MV-4-11 (cell line): ENCODE measurements at places on chromosomes 2 and 18.

DNA sequence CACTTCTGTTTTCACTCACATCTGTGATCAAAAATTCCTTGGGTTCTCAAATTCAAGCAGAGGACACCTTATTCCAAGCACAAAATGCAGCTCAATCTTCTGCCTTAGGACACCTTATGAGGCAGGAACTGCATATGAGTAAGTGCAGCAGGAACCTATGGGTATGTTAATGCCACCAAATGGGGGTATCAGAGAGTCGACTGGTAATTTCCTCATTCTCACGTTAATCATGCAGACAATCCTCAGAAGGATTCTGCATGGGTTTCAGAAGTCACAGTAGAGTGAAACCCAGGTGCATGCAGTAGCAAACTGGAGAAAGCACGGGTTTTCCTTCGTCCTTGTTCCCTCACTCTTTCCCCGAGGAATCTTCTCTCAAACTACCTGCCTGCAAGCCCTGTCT is 452.8 kb downstream of the CBLN2 start:
- DNase-seq, result no peak

DNA sequence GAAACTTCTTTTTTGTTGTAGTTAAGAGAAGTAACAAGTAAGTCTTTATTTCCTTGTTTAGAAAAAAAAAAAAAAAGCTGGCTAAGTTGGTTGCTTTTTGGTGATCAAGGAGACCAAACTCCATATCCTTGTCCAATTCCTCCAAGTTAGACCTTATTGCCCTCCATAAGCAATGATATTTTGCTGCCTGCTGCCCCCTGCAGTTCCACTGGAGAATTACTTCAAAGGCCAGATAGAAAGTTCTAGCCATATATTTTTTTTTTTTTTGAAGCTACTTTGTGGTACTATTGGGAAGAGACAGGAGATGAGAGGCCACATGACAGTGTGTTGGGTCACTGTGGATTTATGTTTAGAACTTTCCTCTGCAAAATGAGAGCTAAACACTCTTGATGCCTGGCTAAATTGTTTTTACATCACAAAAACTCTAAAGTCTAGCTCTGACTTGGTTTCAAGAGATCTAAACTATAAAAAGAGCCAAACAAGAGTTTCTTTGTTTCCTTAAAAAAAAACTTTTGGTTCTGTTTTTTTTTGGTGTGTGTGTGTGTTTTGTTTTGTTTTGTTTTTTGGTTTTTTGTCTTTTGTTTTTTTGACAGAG is 80.7 kb upstream of the RASGRP3 start:
- peak; percentile 66 for DNase-seq

- DNase-seq, result peak; percentile 48
These were observed 80.2 kb upstream of the PKDCC start for GRCh38 chr2:41967476-41968181.

DNA sequence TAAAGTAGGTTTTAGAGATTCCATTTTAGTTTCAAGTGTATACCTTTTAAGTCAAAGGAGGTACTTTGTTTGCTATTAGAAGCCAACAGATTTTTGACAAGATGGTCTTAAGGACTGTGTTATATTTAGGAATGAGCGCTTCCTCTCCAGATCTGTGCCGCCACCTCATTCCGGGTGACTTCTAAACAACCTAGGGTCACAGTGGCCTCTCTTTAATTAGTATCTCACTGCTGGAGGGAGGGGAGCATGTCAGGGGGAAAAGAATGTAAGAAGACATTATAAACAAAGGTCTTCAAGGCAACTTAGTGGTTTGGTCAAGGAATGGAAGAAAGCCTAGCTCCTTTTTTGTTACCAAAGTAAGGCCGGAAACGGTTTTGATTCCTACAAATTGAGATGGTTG is 67.0 kb downstream of the RBMS1 start:
- DNase-seq, result no peak

- no peak for DNase-seq
These were observed 8.9 kb upstream of the ANKRD29 start for GRCh38 chr18:23671564-23671963.

DNA sequence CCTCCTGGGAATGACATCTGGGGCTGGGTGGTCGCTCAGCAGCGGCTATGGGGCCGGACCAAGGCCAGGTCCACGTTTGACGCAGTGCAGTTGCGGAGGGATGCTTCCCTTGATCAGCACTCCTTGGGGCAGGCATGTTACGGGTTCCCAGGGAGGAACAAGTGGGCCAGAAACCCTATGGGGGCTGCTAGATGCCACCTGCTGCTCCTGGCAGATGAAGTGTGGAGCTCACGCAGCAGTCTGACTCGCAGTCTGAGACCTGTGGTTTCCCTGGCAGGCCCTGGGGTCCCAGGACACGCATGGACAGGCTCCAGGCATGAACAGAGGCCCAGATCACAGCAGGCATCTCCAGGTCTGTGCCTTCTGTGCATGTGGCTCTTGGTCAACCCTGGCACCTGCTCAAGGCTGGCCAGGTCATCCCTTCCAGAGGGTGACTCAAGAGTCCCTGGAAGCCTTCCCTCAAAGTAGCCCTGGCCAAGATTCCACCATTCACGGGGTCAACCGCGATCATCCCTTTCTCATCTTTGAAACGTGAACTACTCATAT is 20.0 kb downstream of the KCNF1 start:
- DNase-seq, result no peak

- no peak for DNase-seq
These were observed 25.5 kb downstream of the CYRIA start for GRCh38 chr2:16640001-16640700.

DNA sequence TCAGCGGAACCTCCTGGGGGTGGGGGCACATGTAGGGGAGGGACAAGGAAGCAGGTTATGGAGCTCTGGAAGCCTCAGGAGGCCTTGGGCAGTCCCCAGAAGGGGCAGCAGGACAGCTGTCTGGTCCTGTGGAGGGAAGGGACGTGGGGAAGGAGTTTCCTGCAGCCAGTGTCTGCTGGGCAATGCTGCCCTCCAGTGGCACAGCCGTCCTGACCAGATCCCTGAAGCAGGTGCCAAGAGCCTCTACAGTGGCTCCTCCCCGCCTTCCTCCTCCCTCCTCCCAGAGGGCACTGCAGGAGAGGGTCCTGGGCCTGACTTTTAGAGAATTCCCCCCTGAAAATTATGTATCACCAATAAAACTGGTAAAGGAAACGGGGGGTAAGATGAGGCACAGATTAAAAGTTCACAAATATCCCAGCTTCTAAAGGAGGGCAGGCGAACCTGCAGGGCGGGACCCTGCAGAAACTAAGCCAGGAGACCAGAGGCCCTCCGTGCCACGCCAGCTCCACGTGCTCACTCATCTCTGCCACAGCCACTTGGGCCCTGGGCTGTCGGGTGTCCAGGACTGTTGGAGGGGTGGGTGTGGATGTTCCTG is 258.5 kb downstream of the TWIST2 start:
- no peak for DNase-seq

GRCh38 chr2:108701208-108701607 is 18.1 kb upstream of the RANBP2 start:
- no peak for DNase-seq

DNA sequence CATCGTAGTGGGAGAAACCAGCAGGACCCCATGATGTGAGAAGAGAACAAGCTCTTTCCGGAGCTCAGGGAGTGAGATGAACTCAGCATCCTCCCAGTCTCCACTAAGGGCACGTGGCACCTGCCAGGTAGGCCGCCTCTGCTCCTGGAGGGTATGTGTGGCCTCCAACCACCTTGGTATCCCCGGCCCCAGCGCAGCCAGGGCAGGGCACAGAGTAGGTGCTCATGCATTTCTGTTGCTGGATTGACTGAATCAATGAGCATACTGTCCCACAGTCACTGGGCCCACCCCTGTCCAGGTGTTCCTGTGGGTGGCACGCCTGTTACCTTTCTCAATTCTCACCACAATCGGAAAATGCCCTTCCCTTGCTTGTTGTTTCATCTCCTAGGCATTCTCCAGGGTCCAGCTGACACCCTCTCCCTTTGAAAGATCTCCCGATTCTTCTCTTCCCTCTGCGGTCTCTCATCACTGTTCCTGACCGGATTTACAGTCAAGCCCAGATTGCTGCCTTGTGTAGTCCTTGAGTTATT is 138.5 kb upstream of the SMAD2 start:
- no peak for DNase-seq

DNA sequence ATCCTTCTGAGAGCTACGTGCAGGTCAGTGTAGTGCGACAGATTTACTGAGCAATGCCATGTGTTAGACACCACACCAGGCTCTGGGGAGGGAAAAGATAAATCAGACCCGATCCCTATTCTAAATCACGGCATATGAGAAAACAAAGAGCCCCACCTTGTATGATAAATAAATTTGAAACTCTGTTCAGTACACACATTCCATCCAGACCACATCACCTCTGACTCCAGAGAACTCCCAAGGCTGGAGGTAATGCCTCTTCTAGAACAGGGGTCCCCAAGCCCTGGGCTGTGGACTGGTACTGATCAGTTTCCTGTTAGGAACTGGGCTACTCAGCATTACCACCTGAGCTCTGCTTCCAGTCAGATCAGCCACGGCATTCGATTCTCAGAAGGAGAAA is 77.3 kb downstream of the QPCT start:
- no peak for DNase-seq

- no peak for DNase-seq
These were observed 531.2 kb upstream of the VRK2 start for GRCh38 chr2:57515366-57515765.

DNA sequence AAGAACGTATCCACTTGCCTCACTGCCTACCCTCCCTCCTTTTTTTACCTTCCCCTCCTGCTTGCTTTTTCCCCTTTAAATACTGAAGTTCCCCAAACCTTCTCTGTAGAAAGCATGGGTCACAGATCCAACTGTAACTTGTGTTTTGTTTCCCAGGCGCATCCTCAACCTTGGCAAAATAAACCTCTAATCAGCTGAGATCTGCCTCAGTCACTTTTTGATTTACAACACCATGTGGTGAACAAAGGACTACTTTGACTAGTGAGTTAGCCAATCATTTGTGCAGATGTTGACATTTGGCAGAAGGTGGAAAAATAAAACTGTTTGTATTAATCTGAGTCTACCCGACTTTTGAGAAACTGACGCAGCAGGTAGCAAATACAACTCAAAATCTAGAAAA is 23.3 kb upstream of the MCM6 start:
- no peak for DNase-seq

- DNase-seq, result no peak
These were observed at the start of gene EFEMP1 for GRCh38 chr2:55923091-55923981. Gene EFEMP1, minus strand, starts transcription at chr2:55923782. Its CDS starts 1,342 bp downstream, at chr2:55922440.

DNA sequence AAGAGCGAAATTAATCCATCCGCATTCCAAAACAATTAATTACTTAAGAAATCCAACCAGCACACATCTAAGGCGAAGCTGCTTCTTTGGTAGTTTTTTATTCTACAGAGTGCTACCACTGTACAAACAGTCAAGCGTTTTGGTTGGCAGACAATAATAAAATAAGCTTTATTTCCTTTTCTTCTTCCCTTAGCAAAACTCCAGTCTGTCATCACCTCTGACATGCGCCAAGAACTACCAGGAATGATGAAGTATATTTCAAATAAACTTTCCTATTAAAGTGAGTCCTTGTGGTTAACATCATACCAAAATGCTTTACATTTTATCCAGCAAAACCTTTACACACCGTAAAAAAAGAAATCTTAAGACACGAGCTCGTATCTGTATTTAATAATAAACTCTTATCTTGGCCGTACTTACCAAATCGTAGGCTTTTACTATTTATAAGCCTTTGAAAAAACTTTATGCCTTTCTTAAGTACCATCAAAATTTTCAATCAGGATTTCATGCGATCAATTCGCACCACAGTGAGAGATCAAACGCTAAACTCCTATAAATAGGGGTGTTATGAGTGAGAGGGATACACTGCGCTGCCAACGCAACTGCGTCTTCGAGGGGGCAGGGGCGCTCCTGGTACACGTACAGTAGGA is 1.3 kb downstream of the ATL2 start:
- DNase-seq, result no peak

GRCh38 chr2:17709897-17710296 is 43.7 kb downstream of the SMC6 start:
- no peak for DNase-seq

GRCh38 chr2:201781557-201782051 is 871 bp upstream of the ALS2 start:
- peak; percentile 38 for DNase-seq

DNA sequence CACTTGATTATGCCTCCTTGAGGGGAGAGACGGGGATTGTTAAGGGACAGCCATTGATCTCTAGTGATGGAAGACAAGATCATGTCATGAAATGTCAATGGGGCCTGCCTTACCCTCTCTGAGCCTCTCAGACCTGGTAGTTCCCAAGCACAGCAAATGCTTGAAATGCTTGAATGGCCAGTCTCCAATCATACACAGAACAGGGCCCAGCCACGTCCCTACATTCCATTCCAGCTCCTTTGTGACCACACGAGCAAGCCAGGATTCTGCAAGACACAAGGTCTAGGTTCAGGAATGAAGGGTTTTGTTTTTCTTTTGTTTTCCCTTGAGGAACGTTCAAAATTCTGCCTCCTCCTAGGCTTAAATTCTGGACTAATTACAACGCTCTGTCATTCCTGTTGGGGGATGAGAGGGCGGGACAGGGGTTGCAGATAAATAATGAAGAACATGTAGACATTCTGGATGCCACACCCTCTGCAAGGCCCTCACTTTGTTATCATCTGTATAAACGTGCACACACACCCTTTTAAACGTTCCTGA is 98.1 kb upstream of the YPEL5 start:
- DNase-seq, result no peak

- no peak for DNase-seq
These were observed 124.1 kb upstream of the NOSTRIN start for GRCh38 chr2:168678153-168678853.

- DNase-seq, result no peak
These were observed 101.9 kb downstream of the TWIST2 start for GRCh38 chr2:238949710-238950345.

- no peak for DNase-seq
These were observed 21.1 kb downstream of the TET3 start for GRCh38 chr2:74005786-74006185.

- DNase-seq, result no peak
These were observed 47.7 kb downstream of the FN1 start for GRCh38 chr2:215388002-215388728.

- no peak for DNase-seq
These were observed 115.0 kb upstream of the EPB41L5 start for GRCh38 chr2:119897736-119898395.

DNA sequence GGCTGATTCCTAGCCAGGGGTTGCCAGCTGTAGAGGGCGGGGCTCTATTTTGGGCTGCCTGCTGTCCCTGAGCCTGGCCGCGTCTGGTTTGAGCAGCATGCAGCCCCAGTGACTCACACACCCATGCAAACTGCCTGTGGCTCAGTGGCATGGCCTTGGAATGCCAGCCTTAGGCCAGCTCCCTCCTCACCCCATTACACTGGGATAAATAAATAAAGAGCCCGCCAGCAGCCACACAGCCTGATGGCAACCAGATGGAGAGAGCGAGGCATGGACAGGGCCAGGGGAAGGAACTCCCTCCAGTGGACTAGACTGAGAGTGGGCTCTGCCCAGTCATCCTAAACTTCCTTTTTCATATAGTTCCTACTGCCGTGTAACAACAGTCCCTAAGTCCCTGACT is 18.3 kb downstream of the NHEJ1 start:
- peak; percentile 6 for DNase-seq
